ENCODE measurements at places on chromosomes 7 and 10.

GRCh38 chr7:30313348-30313747 lies 29.0 kb downstream of the ZNRF2 start:
- no peak for DNase-seq

GRCh38 chr7:36916116-36916515 lies 191.8 kb upstream of the AOAH start:
- DNase-seq, result no peak

GRCh38 chr7:117091721-117092120 lies 138.4 kb downstream of the ST7 start:
- DNase-seq, result no peak

DNA sequence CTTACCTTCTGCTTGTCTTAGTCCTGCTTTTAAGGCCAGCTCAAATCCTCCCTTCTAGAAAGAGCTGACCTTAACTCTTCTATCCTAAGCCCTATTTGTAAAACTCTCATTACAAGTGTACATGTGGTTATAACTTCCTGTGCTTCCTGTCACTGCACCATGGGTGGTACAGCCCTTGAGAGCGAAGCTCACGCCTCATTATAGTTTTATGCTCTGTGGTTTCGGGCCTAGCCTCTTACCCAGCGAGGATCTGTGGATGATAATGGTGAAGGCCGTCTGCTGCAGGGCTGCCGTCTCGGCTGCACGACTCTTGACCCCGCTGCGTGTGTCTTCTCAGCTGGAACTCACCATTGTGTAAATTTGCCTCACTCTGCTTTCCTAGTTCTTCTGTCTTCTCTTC lies 74.6 kb downstream of the CUL1 start:
- DNase-seq, result no peak

DNA sequence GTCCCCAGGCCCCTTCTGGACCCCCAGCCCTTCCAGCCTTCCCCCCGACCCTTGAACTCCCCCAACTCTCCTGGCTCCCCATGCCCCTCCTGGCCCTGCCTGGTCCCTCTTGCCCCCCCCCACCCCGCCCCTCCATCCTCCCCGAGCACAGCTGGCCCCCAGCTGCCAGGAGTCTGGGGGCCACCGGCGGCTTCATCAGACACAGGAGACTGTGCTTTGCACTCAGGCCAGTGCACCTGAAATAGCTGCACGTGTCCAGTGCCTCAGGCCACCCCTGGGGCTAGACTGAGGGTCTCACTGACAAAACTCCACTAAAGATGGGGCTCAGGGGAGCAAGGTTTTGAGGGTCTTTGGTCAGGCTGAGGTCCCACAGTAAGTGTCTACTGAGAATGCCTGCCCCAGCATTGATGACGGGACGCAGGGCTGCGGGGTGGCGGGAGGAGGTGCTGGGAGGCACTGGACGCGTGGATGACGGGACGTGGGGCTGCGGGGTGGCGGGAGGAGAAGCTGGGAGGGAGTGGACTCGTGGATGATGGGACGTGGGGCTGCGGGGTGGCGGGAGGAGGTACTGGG lies 6.5 kb downstream of the FOXL3 start:
- DNase-seq, result no peak

GRCh38 chr10:102812231-102812876 lies 24.9 kb downstream of the CYP17A1 start:
- peak; percentile 45 for DNase-seq

- DNase-seq, result no peak
Measured at GRCh38 chr7:138243430-138243829, 167.2 kb downstream of the AKR1D1 start.

DNA sequence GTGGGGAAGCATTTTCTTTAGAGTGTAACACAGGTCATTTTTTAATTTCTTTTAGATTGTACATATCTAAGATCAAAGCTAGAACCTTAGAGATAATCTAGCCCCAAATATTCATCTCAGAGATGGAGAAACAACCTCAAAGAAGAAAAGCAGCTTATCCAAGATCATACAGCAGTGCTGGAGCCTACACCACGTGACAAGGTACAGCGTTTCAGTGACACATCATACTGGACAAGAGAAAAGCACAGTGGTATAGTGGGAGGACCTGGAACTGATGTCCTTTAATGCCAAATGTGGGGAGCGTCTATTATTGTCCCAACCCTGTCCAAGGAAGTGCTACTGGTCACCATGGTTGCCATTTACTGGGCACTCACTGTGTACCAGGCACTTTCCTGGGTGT lies 445.8 kb downstream of the RPS24 start:
- no peak for DNase-seq

DNA sequence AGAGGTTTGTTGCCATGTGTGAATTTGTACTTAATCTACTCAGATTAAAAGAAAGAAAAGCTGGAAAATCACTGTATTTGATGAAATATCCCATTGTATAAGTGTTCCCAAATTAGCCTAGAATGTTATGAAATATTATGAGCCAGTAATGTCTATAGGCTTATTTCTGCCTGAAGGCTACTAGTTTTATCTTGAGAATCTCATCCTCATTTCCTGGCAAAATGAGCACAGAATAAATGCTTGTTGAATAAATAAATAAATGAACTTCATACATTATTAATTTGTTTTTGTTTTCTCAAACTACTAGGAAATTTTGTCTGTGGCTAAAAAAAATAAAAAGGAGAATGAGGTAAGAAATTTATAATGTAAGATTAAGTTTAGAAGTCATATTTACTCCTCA lies 25.5 kb downstream of the HELLS start:
- no peak for DNase-seq

DNA sequence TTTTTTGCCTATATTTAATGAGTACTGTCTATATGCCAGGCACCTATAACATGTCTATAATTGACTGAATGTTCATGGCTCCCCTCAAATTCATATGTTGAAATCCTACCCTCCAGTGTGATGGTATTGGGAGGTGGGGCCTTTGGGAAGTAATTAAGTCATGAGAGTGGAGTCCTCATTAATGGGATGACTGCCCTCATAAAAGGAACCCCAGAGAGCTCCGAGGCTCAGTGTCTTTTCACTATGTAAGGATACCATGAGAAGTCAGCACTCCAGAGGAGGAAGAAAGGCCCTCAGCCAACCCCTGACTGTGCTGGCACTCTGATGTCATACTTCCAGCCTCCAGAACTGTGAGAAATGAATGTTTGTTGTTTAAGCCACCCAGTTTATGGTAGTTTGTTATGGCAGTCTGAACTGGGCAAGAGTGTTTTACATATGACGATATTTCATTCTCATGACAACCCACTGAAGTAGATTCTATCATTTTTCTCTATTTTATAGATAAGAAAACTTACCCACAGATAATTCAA lies 61.1 kb upstream of the PCGF5 start:
- DNase-seq, result no peak

GRCh38 chr10:101485681-101486554 lies 102.1 kb downstream of the POLL start:
- peak; percentile 47 for DNase-seq
